ENCODE measurements at places on chromosomes 4 and X.

- DNase-seq: peak; percentile 63
These were observed 968 bp downstream of the GPRIN3 start for GRCh38 chr4:89306486-89307177.

GRCh38 chrX:57451426-57452020 is 140.3 kb upstream of the ZXDB start:
- DNase-seq: no peak

- no peak for DNase-seq
These were observed 51.6 kb upstream of the SETD7 start for GRCh38 chr4:139607502-139608060.

DNA sequence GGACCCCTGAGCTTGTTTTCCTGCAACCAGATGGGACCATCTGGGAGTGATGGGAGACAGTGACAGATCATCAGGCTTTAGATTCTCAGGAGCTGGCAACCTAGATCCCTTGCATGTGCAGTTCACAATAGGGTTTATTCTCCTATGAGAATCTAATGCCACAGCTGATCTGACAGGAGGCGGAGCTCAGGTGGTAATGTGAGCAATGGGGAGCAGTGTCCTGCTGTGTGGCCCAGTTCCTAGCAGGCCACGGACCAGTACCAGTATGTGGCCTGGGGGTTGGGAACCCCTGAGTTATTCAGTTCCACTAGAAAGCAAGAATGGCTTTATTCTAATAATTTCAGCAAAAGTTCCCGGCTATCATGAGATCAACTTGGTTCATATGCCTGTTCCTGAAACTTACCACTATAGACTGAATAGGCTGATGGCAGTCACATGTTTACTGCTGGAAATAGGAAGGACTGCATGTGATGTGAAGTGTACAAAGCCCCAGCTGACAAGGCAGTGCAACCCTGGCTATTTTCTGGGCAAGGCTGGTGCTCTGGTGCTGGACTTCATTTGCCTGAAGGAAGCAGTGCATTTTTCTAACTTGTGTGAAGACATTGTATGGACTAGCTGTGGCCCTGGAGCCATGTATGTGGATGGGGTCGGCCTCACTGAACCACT is 107.2 kb downstream of the SPRY1 start:
- DNase-seq: no peak

GRCh38 chr4:167918077-167918476 is 174.3 kb upstream of the ANXA10 start:
- DNase-seq: no peak

GRCh38 chr4:20195071-20195885 is 56.4 kb upstream of the SLIT2 start:
- DNase-seq: no peak

GRCh38 chr4:4868758-4869723 is 9.6 kb downstream of the MSX1 start:
- DNase-seq: no peak

DNA sequence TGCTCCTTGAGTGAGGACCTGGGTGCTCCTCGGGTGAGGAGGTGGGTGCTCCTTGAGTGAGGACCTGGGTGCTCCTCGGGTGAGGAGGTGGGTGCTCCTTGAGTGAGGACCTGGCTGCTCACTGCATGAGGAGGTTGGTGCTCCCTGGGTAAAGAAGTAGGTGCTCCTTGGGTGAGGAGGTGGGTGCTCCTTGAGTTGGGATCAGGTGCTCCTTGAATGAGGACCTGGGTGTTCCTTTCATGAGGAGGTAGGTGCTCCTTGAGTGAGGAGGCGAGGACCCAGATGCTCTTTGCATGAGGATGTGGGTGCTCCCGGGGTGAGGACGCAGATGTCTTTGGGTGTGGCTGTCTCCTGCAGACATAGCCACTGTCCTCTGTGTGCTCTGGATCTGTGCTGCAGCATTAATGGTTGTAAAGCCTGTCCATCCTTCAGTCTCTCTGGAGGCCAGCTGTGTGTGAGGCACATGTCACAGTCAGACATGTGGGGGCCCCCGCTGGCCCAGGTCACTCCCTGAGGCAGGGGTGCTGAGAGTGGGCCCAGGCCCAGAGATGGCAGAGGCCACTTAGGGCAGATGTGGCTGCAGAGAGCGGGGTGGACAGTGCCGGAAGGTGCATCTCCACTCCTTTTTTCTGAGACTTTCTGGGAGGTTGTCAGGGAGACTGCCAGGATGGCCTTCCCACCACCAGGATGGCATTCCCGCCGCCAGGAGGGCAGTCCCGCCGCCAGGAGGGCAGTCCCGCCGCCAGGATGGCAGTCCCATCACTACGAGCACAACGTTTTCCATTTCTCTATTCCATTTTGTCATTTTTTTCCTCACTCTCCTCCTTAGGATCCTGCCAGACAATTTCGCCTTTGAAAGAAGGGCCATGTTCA is 101.8 kb downstream of the HMX1 start:
- no peak for DNase-seq

GRCh38 chrX:15033917-15034316 is 160.7 kb downstream of the MOSPD2 start:
- no peak for DNase-seq
